ENCODE measurements at places on chromosomes 6 and 20.

DNA sequence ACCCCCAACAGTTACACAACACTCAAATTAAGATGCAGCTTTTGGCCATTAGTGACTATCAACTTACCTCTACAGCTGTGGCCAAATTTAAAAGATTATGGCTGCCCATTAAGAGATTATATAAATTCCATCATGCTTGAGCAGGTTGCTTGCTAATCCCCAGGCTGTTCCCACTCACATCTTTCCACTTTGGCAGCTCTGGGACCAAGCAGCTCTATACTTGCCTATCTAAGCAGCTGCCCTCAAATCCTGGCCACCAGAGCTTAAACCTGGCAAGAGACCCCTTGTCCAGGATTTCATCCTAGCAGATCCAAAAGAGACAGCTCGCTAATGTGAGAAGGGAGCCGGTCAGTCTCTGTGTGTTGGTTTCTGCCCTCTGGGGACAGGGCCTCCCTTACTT lies 127.9 kb downstream of the SLC23A2 start:
- DNase-seq, result no peak

- DNase-seq, result no peak
These were observed 21.8 kb downstream of the HMGCLL1 start for GRCh38 chr6:55557146-55557545.

- no peak for DNase-seq
These were observed 78.8 kb upstream of the DEFB112 start for GRCh38 chr6:50128420-50129005.

DNA sequence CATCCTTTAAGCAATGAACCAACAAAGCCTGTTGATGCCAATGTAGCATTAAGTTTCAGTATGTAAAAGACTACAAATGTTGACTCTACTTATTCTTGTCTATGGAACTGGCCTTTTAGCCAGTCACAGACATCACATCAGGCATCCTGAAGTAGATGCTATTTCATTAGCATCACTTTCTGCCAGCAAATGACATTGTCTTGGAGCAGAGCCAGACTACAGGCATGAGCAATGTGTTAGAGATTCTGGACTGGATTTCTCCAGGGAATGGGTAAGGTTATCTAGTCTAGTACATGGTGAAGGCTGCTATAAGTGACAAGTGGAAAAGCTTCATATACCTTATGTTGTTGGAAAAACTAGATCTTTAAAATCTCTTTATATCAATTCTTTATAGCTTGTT lies 142.9 kb downstream of the ADGRB3 start:
- no peak for DNase-seq

- no peak for DNase-seq
These were observed 50.4 kb upstream of the TAB2 start for GRCh38 chr6:149267072-149267471.
